Non-pigmented ciliary epithelial cell (primary cell): ENCODE measurements at places on chromosomes 13 and 19.

- no peak for DNase-seq
Observed at GRCh38 chr19:35293808-35294207, 1.8 kb downstream of the MAG start.

DNA sequence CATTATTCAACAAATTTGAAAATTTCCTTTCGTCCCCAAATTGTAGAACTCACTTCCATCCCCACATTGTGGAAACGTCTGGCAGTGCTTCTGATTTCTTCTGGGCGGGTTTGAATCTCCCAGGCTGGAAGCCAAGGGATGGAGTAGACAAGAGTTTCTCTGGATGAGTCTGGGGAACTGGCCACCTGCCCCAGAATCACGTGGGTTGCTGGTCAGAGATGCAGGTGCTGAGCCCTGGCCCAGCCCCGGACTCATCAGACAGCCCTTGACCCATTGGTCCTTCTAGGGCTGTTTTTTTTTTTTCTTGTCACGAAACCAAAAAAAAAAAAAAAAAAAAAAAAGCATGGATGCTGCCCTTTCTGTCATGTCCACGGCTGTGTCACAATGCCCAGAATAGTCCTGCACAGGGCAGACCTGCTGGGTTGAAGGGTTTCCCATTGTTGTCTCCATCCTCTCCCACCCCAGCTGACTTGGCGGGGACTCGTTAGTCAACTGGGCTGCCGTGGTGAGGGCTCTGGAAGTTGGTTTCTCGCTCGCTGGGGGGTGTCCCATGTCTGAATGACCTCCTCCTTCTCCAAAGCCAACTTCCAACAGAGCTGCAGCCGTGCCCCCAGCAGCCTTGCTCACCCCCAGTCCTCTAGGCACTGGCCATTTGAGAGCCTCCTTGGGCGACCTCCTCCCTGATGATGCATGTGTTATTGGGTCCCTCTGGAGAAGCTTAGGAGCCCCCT, 12.8 kb downstream of the CHST8 start:
- DNase-seq, result no peak

DNA sequence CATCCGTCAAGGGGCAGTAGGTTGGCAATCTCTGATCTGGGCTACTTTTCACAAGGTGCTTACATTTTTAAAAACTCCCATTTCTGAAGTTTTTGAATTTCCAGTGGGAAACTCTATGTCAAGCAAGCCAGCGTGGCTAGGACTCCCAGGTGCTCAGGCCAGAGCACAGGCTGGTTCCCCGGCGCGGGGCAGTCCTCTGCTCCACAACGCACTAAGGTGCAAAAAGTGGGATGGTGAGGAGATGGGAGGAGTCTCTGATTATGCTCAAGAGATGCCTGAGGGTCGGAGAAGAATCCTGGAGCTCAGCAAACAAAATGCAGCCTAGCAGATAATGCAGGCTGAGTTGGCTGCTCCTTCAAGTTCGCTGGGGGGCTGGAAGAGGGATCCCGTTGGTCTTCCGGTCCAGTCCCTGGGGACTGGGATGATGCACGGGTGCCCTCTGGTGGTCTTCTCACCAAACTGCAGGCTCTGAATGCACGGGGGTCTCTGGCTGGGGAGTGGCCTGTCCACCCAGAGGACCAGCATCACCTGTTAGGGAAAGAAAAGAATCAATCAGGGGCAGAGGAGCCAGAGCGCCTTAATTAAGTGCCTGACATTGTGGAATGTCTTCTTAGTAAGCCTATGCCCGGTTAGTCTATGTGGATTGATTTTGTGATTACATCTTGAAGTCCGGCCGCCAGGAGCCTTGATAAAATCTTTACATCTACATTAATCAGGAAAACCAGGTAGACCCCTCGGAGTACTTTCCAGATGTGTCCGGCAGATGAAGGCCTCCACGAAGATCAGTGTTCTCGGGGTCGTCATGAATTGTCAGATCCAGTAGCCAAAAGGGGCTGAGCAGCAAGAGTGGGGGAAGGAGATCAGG, 244.4 kb upstream of the MAB21L1 start:
- no peak for DNase-seq

GRCh38 chr13:103663996-103664395, 597.8 kb upstream of the SLC10A2 start:
- no peak for DNase-seq

DNA sequence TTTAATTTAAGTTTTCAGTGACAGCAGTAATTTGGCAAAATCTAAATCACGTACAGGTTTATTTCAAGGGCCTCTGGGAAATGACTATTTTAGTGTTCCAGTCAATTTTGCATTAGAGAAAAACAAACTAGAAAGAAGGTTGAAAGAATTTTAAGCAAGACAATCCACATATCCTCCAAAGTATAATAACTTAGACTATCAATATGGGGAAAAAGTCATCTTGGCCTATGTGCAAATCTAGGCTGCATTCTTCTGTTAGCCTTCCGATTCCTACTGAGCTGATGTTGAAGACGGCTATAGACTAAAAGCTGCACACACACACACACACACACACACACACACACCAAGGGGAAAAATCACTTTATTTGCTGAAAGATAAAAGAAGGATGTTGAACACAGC, 81.3 kb downstream of the SLITRK6 start:
- no peak for DNase-seq

DNA sequence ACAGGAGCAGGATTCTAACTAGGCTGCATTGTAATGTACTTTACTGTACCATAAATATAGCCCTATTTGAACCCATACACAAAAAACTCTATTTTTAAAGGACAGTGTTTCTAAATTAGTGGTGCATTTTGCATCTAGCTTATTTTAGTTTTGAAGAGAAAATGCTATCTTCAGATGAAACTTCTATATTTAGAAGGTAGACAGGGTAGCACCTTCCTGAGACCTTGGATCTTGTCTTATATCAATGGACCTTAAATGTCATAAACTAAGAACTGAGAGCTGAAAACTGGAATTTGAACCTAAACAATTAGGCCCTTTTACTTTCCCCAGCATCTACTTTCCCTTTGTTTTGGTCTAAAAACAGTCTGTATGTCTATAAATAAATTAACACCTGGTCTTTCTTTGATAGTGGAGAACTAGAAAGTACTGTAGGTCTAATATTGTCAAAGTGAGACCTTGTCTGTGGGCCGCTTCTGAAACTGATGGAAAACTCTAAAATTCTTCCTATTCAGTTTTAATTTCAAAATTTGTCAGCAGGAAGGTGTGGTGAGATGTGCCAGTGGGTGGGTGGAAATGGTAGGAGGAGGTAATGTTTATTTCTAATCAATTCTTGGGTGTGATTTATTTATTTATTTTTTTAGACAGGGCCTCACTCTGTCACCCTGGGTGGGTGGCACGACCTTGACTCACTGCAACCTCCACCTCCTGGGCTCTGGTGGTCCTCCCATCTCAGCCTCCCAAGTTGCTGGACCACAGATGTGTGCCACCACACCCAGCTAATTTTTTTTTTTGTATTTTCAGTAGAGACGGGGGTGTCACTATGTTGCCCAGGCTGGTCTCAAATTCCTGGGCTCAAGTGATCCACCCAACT, 10.1 kb downstream of the COG3 start:
- DNase-seq, result no peak

DNA sequence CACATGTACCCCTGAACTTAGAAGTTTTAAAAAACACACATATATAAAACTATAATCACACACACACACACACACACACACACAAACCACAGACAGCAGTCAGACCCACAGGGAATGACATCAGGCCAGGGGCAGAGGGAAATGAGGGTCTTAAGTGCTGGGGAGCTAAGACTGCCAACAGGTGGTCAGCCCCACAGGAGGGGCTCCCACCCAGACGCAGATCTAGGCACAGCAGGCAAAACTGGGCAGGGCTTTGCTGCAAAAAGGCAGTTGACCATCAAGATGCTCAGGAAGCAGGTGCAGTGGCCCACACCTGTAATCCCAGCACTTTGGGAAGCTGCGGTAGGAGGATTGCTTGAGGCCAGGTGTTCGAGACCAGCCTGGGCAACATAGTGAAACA, 121.0 kb upstream of the LSM14A start:
- DNase-seq, result no peak

GRCh38 chr19:27896091-27896490, 1316.9 kb downstream of the UQCRFS1 start:
- no peak for DNase-seq

DNA sequence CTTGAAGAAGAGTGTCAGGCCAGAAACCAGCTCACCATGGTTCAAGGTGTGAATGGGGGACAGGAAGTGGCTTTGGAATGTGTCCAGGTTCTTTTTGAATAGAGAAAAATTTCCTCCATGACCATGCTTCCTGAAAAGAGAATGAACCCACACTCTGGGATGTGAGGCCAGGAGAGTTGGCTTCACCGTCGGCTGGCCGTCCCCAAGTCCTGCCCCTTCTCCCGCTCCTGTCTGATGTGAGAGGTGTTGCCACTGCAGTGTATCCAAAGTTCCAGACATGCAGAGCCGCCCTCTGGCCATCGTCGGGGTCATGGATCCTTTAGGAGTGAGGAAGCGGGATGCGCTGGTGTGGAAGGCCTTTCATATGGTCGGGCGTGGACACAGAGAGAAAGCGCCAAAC, 101.2 kb downstream of the COL4A2 start:
- no peak for DNase-seq

DNA sequence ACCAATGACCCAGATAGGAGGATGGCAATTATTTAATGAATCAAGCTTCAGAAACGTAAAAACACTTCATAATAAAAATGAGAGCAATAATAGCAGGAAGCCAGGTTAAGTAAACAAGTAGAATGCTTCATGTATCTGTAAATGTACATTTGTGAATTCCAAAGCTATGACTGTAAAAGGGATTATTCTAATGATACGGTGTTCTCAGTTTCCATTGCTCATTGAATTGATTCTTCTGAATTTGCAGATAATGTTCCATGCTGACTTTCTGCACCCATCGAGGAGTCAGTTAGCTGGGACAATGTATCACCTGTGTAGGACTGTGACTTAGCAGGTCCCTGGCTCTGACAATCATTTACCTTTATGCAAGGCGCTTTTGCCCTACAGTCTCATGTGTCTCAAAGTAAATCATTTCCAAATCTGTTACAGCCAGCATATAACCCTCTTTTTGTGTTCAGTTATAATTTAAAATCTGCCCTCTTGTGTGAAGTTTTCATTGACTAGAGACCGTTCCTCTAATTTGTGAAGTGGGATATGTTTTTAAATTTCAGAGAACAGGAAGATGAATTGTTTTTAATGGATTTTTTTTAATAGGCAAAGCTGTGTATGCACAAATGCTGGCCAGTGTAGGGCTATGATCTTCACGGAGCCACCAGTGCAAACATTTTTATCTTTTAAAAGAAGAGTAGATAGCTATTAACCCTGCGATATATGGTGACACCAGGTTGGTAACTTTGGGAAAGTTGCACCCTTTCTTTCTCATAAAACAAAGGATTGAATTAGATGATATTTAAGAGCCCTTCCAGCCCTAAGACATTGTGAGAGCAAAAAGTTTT, 267.1 kb downstream of the KLF5 start:
- DNase-seq, result no peak
